ENCODE measurements at places on chromosomes 4 and X.

GRCh38 chrX:118115953-118116712 is 477 bp downstream of the KLHL13 start:
- DNase-seq: peak; percentile 9

GRCh38 chrX:73977542-73978169 is 326.3 kb upstream of the ZCCHC13 start:
- DNase-seq: no peak

GRCh38 chr4:38678078-38678477 is 14.1 kb downstream of the KLF3 start:
- DNase-seq: no peak

DNA sequence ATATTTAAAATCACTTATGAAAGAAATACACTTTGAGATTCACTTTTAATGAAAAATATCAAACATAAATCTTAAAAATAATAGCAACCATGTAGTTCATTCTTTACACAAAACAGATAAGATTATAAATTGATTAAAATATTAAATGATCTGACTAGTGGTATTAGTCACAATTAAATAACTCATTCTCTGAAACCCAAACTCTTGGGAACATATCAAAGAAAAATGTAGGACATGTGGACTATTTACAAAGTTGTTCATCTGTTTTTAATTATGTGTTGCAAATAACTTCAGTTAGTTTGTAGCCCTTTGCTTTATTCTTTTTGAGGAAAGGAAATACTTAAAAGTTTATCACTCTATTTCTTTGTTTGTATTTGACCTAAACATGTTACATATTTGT is 9.5 kb upstream of the GUCY1A1 start:
- DNase-seq: no peak

DNA sequence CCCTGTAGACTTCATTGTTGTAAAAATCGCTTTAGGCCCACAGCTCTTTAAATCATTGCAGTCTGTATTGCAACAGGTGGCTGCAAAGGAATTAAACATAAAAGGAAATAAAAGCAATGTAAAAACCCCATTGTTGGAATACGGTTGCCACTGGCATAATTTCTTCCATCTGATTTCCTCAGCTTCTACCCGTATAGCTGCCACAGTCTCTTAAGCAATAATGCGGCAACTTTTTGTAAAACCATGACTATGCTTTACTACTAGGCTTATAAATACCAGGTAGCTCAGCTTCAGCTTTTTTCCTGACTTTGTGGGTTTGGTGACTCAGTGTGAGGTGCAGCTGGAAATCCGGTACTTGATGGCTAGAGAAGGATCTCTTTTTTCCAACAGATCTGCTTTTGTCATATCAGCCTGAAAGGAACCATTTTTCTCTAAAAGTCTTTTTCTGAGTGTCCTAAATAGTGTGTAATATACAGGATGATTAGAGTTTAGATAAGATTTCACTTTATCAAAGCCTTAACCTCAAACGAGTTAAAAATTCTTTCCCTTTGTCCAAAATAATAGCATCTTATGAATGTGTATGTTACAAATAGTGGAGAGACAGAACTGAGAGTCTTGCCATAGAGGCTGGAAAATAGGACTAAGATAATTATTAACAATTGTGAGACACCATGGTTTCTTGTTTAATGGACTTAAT is 268.0 kb downstream of the ADGRL3 start:
- no peak for DNase-seq

DNA sequence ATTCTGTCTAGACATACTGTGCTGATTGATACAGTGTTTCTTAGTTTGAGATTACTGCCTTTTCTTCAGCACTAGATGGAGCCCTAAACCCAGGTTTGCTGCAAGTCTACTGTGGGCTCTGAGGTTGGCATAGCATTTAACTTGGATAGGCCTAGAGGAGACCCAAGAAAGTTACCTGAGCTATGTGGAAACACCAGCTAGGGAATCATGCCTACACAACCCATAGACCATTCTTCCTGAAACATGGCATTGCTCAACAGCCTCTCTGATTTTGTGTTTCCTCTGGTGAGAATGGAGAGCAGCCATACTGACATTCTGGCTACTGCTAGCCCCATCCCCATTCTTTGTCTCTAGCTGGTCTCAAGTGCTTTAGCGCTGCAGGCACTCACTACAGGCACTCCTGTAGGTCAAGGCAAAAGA is 287.7 kb upstream of the PCDH18 start:
- no peak for DNase-seq

DNA sequence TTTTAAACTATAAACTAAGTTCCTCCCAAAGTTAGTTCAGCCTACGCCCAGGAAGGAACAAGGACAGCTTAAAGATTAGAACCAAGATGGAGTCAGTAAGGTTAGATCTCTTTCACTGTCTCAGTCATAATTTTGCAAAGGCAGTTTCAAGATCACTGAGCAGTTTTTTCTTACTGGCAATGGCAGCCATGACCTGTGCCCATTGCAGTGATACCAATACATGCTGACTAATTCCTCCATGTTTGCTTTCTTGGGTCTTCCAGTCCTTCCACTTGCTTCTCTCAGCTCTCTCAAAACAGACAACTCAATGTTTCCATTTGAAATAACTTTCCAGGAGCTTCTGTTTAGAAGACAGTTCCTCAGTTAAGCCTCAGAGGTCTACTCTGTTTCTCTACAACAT is 79.5 kb downstream of the PCDH18 start:
- DNase-seq: no peak

DNA sequence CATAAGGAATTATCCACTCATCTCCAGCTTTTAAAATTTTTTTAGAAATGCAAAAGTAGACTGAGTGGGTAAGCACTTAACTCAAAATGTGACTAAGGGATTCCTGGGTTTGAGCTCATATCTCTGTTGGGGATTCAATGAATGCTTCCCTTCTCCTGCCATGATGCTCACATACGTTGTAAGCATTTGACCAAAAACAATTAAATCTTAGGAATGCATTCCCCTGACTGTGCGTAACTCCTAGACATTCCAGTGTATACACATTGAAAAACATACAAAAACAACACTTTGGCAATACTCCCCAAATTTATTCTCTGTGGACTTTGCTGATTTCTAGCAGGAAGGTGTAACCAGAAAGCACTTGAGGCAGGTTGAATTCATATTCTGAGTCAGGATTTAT is 29.8 kb downstream of the SPANXA2 start:
- no peak for DNase-seq

DNA sequence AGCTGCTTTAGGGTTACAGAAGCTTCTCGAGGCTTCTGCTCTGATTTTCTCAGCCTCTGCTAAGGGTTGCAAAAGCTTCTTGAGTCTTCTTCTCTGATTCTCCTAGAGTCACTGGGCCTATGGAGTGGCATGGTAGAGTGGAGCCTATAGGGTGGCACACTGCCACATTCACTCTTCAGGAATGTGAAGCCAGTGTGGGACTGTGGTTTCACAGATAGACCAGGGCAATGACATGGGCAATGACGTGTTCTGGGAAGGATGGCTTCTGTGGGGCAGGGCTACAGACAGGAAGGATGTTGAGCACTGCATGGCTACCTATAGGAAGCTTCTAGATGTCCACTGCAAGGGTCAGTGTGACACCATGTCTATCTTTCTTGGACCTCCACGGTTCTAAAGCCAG is 11.0 kb upstream of the MAMLD1 start:
- no peak for DNase-seq

DNA sequence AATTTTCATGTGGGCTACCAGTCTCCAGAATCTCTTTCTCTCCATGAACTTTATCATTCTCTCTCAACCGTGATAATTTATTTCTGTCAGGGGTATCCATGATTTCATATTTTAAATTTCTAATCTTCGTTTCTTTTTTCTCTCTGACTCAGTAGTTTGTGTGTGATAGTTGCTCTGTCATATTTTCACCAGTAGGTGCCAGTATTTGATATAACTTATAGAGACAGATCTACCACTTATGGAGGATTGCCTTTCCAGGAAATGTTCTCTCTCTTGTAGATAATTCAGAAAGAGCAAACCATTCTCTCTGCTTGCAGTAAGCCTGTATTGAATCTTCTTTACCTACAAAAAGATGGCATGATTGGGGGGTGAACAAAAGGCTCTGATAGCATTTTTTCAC is 79.3 kb upstream of the DYNLT3 start:
- no peak for DNase-seq

- no peak for DNase-seq
Observed at GRCh38 chr4:170497112-170497511, 407.4 kb upstream of the AADAT start.

GRCh38 chrX:55522596-55523276 is 33.1 kb upstream of the USP51 start:
- no peak for DNase-seq

GRCh38 chrX:44675362-44676024 is 132.8 kb upstream of the FUNDC1 start:
- no peak for DNase-seq

GRCh38 chr4:125992891-125993290 is 678.1 kb downstream of the FAT4 start:
- DNase-seq: no peak

DNA sequence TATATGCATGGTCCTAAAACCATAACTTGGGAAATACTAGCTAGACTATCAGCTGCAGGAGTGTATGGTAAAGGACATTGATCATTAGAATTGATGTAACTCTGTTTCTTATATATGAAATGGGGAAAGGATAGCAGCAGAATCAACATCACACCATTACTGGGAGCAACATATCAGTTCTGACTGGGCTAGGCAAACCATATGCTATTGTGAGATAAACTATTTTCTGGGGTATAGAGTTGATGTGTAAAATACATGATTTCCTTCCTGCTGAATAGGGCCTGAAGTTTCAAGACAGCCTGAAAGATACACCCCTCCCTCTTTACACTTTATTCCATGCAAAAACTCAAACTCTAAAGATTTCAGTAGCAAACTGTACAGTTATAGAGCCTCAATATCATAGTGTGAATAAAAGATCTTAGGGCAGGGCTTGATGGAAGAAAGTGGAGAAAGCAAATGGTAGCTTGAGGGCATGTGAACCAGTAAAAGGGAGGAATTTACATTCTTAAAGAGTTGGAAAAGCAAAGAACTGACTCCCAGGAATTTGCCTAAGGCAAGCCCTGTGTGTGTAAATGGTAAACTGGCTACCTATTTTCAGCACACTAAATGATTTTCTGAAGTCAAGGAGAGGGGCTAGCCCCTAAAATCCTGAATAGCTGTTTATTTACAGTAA is 404.1 kb downstream of the MAPK10 start:
- DNase-seq: no peak

DNA sequence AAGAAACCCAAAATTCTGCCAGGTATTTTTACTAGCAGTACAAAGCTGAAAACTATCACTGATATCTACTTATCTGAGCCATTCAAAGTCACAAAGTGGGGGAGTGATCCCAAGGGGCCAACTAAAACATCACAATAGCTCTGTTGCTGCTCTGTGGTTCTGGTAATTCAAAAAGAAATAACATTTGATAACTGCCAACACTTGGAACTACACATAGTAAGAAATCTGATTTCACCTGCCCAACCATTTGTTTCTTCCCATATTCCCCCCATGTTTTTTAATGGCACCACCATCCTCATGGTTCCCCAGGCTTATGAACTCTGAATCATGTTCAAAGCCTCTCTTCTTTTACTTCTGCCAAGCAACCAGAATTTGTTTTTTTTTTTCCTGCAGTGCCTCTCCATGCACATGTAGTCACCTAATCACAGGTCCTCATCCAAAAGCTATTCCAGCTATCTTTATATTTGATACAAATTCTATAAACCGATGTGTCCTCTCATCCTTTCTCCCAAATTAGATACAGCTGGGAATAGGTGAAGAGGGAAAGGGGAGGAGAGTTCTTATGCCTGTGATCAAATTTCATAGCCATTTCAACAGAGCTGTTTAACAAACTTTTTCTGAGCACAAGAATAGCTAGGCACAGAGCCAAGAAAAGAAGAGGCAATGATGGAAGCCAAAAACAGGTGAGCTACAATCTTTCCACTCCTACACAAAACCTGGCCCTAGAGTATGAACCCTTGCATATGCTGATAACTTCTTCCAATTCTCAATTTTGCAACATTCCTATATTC is 7.7 kb downstream of the AMMECR1 start:
- no peak for DNase-seq

- DNase-seq: no peak
Observed at GRCh38 chr4:36374836-36375511, 93.6 kb downstream of the DTHD1 start.

GRCh38 chrX:20654596-20655106 is 387.9 kb upstream of the RPS6KA3 start:
- DNase-seq: no peak

- no peak for DNase-seq
Observed at GRCh38 chr4:183392377-183392776, 52.1 kb upstream of the CDKN2AIP start.

DNA sequence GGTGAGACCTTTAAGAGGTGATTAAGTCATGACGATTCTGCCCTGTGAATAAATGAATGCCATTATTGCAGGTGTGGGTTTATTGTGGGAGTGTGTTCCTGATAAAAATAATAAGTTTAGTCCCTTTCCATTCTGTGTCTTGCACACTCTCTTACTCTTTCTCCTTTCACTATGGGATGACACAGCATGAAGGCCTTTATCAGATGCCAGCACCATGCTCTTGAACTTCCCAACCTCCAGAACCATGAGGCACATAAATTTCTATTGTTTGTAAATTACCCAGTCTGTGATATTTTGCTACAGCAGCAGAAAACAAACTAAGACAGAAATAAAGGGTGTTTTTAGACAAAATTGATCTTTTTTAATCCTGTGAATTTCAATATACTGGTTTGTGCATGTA is 10.5 kb downstream of the SFRP2 start:
- DNase-seq: no peak

DNA sequence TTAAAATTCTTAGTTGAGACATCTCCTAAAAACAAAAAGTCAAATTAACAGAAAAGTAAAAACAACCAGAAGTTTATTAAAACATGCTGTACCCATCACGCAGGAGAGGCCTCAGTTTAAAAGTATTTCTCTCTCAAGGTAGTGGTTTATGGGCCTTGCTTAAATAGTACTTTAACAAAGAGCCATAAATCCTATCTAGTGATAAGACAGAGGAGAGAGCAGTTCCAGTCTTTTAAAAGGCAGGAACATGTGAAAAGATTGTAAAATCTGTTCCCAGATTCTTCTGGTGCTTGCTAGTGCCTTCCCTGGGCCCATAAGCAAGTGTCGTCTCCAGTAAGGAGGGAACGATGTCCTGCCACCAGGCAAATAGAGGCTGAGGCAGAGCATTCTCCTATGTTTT is 476.3 kb upstream of the ADGRL3 start:
- DNase-seq: no peak

DNA sequence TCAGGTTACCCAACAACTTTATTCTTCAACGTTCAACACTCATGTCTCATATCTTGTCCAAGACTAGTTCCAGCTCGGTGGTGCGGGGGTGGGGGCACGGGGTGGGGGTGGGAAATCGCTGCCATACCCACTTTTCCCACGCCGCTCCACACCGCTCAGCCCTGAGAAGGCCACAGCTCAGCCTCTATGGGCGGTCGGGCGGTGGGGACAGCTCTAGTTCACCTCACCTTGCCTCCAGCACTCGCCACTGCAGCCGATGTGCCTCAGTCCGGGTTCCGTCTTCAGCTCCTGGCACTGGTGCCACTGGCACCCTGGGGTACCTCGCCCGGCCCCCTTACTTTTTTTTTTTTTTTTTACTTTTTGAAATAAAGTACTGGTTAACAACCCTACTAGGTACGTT is 522.2 kb downstream of the PCDH19 start:
- DNase-seq: no peak
